SJSA1 (cell line): ENCODE measurements at places on chromosomes 5 and 9. TPM values are rescaled to one million over a fixed set of nuclear protein-coding genes. Genes with fewer than 3 reads are reported as not detected.

TRIM36 gene
- 0.22 and 1.3 TPM in 2 replicates for total RNA-seq

PCA3 gene
- total RNA-seq, result not detected in 2 replicates

PRDM9 gene
- total RNA-seq, result not detected in 2 replicates

DNA sequence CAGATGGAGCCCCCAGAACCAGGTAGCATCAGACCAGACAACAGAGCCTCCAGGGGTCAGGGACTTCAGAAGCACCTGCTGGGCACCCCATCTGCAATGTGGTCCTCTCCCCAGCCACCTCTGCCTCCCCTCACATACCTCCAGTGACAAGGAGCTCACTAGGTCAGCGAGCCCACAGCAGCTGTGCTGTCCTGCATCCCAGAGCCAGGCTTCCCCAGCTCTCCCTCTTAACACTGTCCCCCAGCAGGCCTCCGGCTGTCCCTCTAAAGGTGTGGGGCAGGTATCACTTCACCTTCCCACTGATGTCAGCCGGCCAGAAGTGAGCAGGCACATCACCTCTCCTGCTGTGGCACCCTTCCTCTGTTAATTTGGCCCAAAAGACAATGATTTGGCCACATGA, 83.6 kb downstream of the LMX1B start:
- no peaks in the 10 kb centered on the region for H3K4me1 ChIP-seq
- no peak overlapping the region for H3K27ac ChIP-seq
- no peak overlapping the region for H3K4me3 ChIP-seq
- H3K27me3 ChIP-seq, result no peaks in the 10 kb centered on the region

- no peak for DNase-seq
- peaks cover 12% of the 10 kb centered on the region for H3K27me3 ChIP-seq
- H3K27ac ChIP-seq, result no peak overlapping the region
- H3K4me3 ChIP-seq, result no peak overlapping the region
- no peaks in the 10 kb centered on the region for H3K36me3 ChIP-seq
- no peaks in the 10 kb centered on the region for H3K4me1 ChIP-seq
Observed at GRCh38 chr9:136784997-136785361, 6.2 kb upstream of the TMEM141 start.

GRCh38 chr9:76704593-76705204, 59.5 kb upstream of the PCA3 start:
- H3K4me1 ChIP-seq, result no peaks in the 10 kb centered on the region
- DNase-seq, result no peak
- no peaks in the 10 kb centered on the region for H3K27me3 ChIP-seq
- no peak overlapping the region for H3K4me3 ChIP-seq
- H3K36me3 ChIP-seq, result no peaks in the 10 kb centered on the region

DNA sequence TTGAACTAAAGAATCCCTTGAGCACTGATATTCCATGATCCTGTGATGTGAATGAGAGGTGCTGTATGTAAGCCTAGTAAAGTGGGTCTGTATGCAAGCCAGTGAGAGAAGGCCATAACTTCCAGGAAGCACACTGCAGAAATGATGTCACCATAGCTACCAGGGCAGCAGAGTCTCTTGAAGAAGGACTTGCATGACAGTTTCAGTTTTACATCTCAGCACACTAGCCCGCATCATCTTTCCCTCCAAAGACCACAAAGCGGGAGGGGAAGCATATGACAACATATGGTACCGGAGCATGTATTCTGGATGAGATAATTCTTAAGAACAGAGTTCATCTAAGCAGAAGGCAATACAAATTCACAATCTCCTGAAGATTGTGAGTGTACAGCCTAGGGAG, 37.6 kb upstream of the MAST4 start:
- H3K27me3 ChIP-seq, result no peaks in the 10 kb centered on the region
- no peak for DNase-seq
- no peaks in the 10 kb centered on the region for H3K36me3 ChIP-seq
- H3K4me1 ChIP-seq, result no peaks in the 10 kb centered on the region

DNA sequence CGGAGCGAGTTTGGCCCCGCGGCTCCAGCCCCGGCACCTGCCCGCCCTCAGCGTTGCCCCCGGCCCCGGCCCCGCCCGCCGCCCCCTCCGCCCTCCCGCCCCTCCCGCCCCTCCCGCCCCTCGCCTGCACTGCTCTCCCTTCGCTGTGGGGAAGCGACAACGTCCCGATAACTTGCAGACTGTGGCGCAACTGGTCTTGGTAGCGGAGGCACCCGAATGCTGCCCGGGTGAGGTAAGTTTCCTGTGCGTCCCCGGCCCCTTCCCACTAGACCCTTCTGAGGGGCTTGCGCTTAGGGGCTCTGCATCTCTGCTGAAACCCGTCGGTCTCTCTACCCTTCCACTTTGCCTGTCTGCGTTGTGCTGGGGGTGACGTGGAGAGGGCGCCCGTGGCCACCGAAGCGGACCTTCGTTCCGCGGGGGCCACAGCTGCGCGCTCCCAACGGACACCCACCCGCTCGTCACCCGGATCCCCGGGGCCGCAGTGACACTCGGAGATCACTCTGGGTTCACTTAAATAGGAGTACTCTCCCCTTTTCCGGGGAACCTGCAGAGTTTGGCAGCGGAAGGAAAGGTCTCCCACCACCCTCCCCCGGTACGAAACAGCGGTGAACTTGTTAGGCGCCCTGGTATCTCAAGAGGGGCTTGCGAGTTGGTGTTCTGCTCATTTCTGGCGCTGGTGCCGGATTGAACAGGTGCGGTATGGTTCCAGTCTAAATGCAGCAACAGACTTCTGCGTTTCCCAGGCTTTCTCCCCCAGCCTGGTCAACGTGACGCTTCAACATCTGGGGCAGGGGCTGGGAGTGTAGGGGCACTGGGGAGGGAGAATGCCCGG, 707 bp downstream of the PIP5K1B start:
- H3K27me3 ChIP-seq, result peaks cover 49% of the 10 kb centered on the region
- H3K36me3 ChIP-seq, result no peaks in the 10 kb centered on the region
- H3K4me1 ChIP-seq, result peaks cover 8% of the 10 kb centered on the region; the same call in 1 of the 2 replicates
- H3K4me3 ChIP-seq, result peak overlapping the region; percentile 39
- no peak overlapping the region for H3K27ac ChIP-seq
